HFFc6 (cell line): ENCODE measurements at places on chromosomes 7 and 10. TPM values are rescaled to one million over a fixed set of nuclear protein-coding genes. Genes with fewer than 3 reads are reported as not detected.

Gene KCND2
- total RNA-seq, result not detected in 3 replicates

GRCh38 chr7:28847681-28848080 is 110.4 kb downstream of the TRIL start:
- no peaks in the 10 kb centered on the region for H3K4me1 ChIP-seq
- H3K27me3 ChIP-seq, result peaks cover 14% of the 10 kb centered on the region; the same call in 1 of the 2 replicates
- no peak overlapping the region for H3K27ac ChIP-seq
- no peak for DNase-seq
- H3K36me3 ChIP-seq, result no peaks in the 10 kb centered on the region
- no peak overlapping the region for H3K4me3 ChIP-seq

Gene ERCC6
- 58.3 to 91.5 TPM (median 81.0 TPM) in 3 replicates for total RNA-seq

DNA sequence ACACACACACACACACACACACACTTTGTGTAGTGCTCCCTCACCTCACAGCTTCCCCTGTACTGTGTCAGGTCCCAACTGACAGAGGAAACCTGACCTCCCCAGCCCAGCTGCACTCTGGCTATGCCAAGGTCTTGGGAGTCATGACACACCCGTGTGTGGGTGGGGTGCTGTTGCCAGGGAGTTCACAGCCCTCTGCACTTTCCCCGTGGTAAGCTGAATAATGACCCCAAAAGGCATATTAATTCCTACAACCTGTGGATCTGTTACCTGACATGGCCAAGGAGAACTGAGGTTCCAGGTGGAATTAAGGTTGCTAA is 8.9 kb upstream of the NANOS1 start:
- H3K4me3 ChIP-seq, result no peak overlapping the region; the same call in 1 of the 2 replicates
- H3K4me1 ChIP-seq, result peaks cover 44% of the 10 kb centered on the region
- no peak for DNase-seq
- no peaks in the 10 kb centered on the region for H3K36me3 ChIP-seq
- H3K27me3 ChIP-seq, result peaks cover 1% of the 10 kb centered on the region

Gene MACC1
- total RNA-seq, result not detected in 3 replicates

Gene RET
- 0.23 TPM in 1 of 2 replicates, not detected in the other for total RNA-seq

Gene CRYGN
- total RNA-seq, result not detected in 3 replicates

DNA sequence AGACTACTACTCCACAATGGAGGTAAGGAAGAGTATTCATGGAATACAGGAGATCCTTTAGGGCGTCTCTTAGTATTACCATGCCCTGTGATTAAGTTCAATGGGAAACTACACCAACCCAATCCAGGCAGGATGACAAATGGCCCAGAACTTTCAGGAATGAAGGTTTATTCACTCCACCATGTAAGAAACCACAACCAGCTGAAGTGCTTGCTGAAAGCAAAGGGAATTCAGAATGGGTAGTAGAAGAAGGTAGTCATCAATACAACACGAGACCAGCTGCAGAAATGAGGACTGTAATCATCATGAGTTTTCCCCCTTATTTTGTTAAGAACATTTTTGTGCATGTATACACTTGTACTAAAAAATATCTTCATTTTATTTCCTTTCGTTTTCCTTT is 76.6 kb downstream of the GPR37 start:
- H3K36me3 ChIP-seq, result no peaks in the 10 kb centered on the region
- H3K27ac ChIP-seq, result no peak overlapping the region
- no peak overlapping the region for H3K4me3 ChIP-seq
- no peak for DNase-seq
- H3K4me1 ChIP-seq, result no peaks in the 10 kb centered on the region
- no peaks in the 10 kb centered on the region for H3K27me3 ChIP-seq

DNA sequence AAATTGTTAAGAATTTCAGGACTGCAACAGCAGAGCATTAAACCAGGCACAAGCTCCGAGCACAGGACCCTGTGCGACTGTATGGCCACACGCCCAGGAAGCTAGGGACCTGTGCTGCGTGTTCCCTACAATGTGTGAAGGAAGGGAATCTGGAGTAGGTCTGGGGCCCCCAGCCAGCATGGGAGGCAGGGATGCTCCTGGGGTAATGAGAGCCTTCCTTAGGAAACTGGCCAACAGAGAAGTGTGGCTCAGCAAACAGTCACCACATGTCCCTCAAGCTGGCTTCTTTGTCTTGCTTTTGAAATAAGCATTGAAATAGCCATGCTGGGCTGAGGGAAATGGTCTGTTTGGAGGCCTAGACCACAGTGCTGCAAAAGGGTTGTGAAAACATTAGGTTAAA is 8.2 kb downstream of the BLNK start:
- H3K27ac ChIP-seq, result no peak overlapping the region
- H3K4me3 ChIP-seq, result no peak overlapping the region
- no peak for DNase-seq
- H3K36me3 ChIP-seq, result no peaks in the 10 kb centered on the region
- no peaks in the 10 kb centered on the region for H3K4me1 ChIP-seq

Gene ZCWPW1
- total RNA-seq, result 0.94 to 2.1 TPM (median 1.8 TPM) in 3 replicates

GRCh38 chr7:55133630-55134358 is 115.0 kb downstream of the EGFR start:
- H3K27me3 ChIP-seq, result peaks cover 3% of the 10 kb centered on the region
- DNase-seq, result peak; percentile 98
- H3K4me1 ChIP-seq, result peaks cover 87% of the 10 kb centered on the region
- H3K36me3 ChIP-seq, result peaks cover 19% of the 10 kb centered on the region
- H3K4me3 ChIP-seq, result peak overlapping the region; percentile 82

GRCh38 chr10:90859321-90859751 is 1.5 kb upstream of the HTR7 start:
- H3K4me1 ChIP-seq, result peaks cover 22% of the 10 kb centered on the region
- H3K27ac ChIP-seq, result peak overlapping the region; percentile 70
- peaks cover 10% of the 10 kb centered on the region; the same call in 1 of the 2 replicates for H3K27me3 ChIP-seq
- H3K36me3 ChIP-seq, result no peaks in the 10 kb centered on the region

Gene CARD11
- not detected in 3 replicates for total RNA-seq

DNA sequence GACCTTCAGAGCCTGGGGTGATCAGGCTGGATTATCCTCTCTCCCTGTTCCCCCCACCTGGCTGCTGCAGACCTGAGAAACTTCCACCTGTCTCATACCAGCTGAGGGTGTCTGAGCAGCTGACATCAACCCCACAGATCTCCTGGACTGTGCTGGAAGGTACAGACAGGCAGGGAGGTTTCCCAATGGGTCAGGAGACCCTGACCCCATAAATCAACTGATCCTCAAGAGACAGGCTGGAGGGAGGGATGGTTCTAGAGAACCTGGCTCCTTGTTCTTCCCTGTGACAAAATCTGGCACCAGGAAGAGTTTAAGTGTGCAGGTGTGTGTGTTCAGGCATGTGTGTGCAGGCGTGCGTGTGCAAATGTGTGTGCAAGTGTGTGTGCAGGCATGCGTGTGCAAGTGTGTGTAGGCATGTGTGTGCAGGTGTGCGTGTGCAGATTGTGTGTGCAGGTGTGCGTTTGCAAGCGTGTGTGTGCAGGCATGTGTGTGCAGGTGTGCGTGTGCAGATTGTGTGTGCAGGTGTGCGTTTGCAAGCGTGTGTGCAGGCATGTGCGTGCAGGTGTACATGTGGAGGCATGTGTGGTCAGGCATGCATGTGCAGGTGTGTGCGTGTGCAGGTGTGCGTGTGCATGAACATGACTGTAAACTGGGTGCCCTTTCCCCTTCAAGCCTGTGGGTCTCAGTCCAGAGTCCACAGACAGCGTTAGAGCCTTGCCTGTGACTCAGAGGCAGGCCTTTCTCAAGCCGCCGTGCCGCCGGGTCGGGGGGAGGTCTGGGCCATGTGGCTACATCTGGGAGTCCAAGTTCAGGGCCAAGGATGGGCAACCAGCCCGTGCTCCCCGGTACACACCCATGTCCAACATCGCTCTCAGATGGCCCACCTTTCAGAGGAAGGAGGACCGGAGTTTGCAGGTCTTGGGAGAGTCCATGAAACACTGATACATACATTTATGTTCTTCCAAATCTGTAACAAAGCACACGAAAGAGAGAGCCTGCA is 50.1 kb upstream of the ELN start:
- DNase-seq, result no peak
- peaks cover 9% of the 10 kb centered on the region; the same call in 1 of the 2 replicates for H3K4me1 ChIP-seq
- no peak overlapping the region; the same call in 1 of the 2 replicates for H3K27ac ChIP-seq
- no peak overlapping the region for H3K4me3 ChIP-seq
- no peaks in the 10 kb centered on the region; the same call in none of the 2 replicates for H3K27me3 ChIP-seq
- H3K36me3 ChIP-seq, result no peaks in the 10 kb centered on the region

DNA sequence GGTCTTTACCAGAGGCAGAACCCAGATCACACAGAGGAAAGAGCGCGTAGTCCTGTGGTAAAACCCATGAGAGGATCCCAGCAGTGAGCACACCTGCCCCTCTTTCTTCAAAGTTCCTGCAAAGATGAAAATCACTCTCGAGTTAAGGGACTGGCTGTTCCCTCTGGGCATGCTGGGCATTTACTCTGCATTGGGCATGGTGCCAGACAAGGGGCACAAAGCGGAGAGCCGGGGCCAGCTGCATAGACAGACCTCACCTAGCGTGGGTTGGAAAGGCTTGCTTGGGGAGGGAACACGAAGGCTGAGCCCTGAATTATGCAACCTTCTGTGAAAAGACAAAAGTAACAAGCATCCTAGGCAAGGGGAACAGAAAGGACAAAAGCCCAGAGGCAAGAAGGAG is 120.0 kb upstream of the TCERG1L start:
- H3K4me3 ChIP-seq, result no peak overlapping the region
- peaks cover 12% of the 10 kb centered on the region for H3K36me3 ChIP-seq
- no peak overlapping the region for H3K27ac ChIP-seq
- DNase-seq, result no peak
- peaks cover 4% of the 10 kb centered on the region for H3K27me3 ChIP-seq

DNA sequence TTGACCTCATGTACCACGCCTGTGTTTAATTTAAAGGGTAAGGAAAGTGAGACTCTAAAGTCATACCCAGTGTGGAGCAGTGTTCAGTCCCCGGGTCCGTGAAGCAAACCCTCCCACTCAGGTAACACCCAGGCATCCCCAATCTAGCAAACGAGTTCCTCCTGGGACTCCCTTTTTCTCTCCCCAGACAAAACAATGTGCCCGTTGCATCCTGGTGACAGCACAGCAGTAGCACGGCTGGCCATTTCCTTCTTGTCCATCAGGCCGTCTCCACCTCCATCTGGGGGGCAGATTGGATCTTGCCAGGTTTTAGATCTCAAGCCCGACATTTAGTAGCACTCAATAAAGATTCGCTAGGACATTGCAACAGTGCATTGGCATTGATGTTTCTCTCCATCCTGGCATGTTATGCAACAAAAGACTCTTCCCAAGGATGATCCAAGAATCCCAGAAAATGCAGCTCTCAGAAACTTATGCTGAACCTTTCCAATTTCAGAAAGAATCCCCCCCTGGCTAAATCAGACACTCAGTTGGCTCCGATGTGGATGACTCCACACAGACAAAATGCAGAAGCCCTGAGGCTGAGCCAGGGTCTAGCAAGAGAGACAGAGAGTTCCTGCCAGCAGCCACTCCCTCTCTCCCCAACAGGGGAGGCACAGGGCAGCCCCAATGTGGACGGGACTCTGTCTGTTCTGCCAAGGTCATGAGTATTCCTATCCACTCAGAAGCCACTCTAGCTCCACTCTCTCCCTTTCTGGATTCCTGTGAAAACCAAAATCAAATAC is 274.5 kb upstream of the MGMT start:
- peaks cover 3% of the 10 kb centered on the region for H3K27me3 ChIP-seq
- H3K4me3 ChIP-seq, result no peak overlapping the region
- no peaks in the 10 kb centered on the region for H3K4me1 ChIP-seq
- no peak overlapping the region for H3K27ac ChIP-seq

- H3K27me3 ChIP-seq, result no peaks in the 10 kb centered on the region; the same call in 1 of the 2 replicates
- H3K27ac ChIP-seq, result no peak overlapping the region
- no peak overlapping the region for H3K4me3 ChIP-seq
- no peaks in the 10 kb centered on the region; the same call in none of the 2 replicates for H3K36me3 ChIP-seq
Observed at GRCh38 chr10:43444323-43444722, 7.4 kb downstream of the ZNF487 start.

DNA sequence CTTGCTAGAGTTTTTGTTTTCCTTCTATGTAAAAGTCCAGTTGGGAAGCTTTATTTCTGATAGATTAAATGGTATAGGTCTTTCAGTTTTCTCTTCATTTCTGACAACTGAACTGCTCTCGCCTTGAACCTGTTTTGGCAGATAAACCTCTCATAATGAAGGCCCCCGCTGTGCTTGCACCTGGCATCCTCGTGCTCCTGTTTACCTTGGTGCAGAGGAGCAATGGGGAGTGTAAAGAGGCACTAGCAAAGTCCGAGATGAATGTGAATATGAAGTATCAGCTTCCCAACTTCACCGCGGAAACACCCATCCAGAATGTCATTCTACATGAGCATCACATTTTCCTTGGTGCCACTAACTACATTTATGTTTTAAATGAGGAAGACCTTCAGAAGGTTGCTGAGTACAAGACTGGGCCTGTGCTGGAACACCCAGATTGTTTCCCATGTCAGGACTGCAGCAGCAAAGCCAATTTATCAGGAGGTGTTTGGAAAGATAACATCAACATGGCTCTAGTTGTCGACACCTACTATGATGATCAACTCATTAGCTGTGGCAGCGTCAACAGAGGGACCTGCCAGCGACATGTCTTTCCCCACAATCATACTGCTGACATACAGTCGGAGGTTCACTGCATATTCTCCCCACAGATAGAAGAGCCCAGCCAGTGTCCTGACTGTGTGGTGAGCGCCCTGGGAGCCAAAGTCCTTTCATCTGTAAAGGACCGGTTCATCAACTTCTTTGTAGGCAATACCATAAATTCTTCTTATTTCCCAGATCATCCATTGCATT is 27.1 kb downstream of the MET start:
- H3K4me3 ChIP-seq, result no peak overlapping the region
- peaks cover 85% of the 10 kb centered on the region for H3K36me3 ChIP-seq
- H3K27ac ChIP-seq, result no peak overlapping the region
- H3K27me3 ChIP-seq, result no peaks in the 10 kb centered on the region

DNA sequence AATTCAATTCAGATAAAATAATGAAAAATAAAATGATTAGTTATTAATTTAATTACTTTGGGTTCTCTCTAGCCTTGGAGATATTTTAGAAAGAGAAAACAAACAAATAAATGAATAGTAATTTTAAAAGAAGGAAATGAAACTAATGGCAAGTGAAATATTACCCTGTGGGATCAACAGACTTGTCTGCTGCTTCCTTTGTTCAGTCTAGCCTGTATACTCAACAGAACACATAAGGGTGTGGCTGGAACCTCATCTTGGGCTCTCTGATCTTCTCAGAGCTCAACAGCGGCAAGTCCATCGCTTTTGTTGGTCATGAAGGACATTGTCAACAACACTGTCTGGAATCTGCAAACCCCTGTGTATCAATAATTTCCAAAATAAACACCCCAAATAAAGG is 904.9 kb downstream of the IPMK start:
- no peak overlapping the region for H3K4me3 ChIP-seq
- no peaks in the 10 kb centered on the region for H3K4me1 ChIP-seq
- H3K27me3 ChIP-seq, result no peaks in the 10 kb centered on the region

- H3K27ac ChIP-seq, result no peak overlapping the region
- H3K4me1 ChIP-seq, result peaks cover 16% of the 10 kb centered on the region
- no peak for DNase-seq
- H3K36me3 ChIP-seq, result no peaks in the 10 kb centered on the region
Observed at GRCh38 chr7:82559193-82559805, 115.7 kb upstream of the CACNA2D1 start.

GRCh38 chr10:48365668-48366067 is 59.2 kb downstream of the MAPK8 start:
- H3K4me3 ChIP-seq, result peak overlapping the region; percentile 61
- peak overlapping the region; percentile 50 for H3K27ac ChIP-seq
- H3K27me3 ChIP-seq, result no peaks in the 10 kb centered on the region; the same call in 1 of the 2 replicates
- no peak for DNase-seq
- peaks cover 8% of the 10 kb centered on the region; the same call in 1 of the 2 replicates for H3K36me3 ChIP-seq
